ENCODE measurements at places on chromosomes 5 and 9.
A peak's percentile ranks its signal among the peaks of the same experiment; 100 is the strongest.

GRCh38 chr5:501831-502184, 22.4 kb downstream of the SLC9A3 start:
- DNase-seq, result no peak

GRCh38 chr5:114658194-114658593, 296.3 kb downstream of the KCNN2 start:
- no peak for DNase-seq

GRCh38 chr5:143373076-143373475, 30.4 kb downstream of the NR3C1 start:
- no peak for DNase-seq

GRCh38 chr5:27594141-27594540, 555.8 kb upstream of the CDH9 start:
- no peak for DNase-seq

DNA sequence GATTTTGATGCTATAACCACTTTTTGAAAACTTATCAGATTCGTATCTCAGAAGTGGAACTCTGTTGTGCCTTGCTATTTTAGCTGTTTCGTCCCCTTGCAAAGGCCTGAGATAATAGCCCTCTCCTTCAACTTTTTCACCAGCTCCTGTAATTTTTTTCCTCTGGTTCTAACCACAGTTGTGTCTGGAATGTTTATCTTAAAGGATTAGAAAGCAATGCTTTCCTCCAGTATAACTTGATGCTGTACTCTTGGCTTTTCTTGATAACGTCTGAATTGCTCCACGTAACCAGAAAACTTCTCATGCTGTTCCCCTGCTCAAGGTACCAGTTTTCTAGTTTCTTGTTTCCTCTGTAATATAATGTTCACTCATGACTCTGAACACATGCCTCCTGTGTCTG, 209.4 kb downstream of the DTWD2 start:
- no peak for DNase-seq

- no peak for DNase-seq
Measured at GRCh38 chr9:95413793-95414192, 96.3 kb upstream of the FANCC start.

DNA sequence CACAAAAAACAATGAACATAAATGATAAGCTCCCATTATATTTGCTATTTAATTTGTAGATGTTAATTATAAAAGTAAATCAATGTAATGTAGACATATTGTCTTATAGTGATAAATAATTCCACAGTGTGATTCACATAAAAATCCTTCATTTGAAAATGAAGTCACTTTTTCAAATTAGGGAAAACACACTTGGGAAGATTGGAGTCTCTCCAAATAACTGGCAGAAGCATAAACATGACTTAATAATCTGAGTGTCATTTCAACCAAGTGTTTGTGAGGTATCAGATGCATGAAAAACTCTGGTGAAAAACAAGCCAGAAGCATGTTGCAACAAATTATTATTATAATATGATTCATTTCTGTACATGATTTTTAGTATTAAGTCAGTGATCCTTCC, 102.2 kb downstream of the CETN3 start:
- no peak for DNase-seq

DNA sequence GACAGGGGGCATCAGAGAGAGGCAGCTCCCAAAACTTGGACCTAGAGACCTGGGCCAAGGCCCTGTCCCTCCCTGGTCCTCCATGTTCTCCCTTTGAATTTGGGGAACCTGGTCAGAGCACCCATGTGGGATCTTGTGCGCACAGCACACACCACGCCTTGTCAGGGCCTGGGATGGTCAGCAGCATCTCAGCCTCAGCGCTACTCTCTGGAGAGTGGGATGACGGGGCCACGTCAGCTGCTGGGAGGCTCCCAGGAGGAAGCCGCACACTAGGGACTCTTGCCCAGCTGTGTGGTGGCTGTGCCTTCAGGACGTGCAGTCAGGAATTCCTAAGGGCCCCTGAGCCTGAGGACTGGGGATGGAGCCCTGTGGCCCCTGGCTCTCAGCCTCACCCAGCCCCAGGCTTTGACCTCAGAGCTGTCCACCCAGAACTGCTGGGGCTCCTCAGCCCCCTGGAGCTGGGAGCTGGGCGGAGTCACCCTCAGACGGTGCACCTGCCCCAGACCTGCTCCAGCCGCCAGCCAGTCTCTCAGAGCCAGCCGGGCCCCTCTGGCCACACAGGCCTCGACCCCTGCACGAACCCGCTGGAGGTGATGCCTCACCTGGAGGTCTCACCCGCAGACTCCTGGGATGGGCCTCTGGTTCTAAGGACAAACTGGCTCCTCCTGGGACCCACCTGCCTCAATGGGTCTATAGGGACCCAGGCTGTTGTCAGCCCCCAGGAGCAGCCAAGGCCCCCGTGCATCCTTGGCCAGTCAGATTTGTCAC, 38.3 kb upstream of the EGFL7 start:
- DNase-seq, result no peak

DNA sequence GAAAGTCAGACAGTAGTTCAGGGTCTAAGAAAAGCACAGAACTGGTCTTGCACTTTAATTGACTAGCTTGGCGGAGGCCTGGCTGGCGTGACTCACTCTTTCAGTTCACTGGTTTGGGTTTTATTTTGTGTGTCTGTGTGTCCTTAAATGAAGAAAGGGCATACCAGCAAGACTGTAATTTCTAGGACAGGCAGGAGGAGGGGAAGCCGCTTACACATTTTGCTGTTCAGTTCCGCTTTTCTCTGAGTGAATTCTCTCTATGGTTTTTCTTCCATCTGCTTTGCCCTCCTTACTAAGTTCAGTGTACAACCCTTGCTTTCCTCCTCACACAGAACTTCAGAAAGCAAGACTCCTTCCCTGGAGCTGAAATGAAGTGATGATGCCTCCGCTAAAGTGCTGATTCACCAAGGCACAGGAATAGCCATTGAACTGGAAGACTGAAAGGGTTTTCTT, 150.8 kb downstream of the MEF2C start:
- no peak for DNase-seq

DNA sequence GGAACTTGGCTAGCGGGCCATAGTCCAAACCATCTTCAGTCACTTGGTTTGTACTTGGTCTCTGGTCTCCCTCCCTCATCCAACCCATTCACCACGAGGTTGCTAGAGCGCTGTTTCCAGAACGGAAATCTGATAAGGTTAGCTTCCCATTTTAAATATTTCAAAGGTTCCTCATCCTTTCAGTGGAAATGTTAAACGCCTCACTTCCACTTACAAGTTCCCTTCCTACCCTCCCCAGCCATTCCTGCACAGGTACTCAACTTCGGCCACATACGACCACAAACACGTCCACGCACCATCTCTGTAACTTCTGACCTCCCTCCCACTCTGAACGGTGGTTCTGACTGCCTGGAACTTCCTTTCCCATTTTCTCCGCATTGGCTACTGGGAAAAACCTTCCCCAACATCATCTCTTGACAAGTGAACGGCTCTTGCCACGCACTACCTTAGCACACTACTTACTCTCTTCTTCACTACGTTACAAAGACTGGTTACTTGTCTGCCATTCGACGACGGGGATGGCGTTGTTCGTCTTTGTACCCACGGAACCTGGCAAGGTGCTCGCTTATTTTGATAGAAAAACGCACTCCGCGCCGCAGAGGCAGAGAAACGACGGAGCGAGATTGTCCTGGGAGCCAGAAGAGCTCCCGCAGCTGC, 629 bp downstream of the CCNH start:
- DNase-seq, result peak; percentile 0

DNA sequence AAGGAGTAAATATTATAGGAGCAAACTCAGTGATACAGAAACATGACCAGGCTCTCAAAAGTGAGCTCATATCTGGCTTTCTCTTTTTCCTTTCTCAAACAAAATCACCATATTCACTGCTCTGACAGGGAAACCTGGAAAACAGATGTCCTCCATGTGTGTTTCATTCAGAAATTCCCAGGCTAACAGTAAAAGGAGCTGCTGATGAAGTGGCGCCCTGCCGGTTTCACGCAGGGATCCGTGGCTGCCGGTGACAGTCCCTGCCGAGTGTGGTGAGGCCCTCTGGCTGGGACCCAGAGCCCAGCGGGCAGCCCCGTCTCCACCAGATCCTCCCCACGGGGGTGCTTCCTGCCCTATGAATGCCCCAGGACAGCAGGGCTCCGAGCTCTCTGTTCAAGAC, 208.1 kb downstream of the GNA14 start:
- DNase-seq, result no peak

GRCh38 chr9:135440620-135441019, 39.0 kb upstream of the PPP1R26 start:
- DNase-seq, result no peak

DNA sequence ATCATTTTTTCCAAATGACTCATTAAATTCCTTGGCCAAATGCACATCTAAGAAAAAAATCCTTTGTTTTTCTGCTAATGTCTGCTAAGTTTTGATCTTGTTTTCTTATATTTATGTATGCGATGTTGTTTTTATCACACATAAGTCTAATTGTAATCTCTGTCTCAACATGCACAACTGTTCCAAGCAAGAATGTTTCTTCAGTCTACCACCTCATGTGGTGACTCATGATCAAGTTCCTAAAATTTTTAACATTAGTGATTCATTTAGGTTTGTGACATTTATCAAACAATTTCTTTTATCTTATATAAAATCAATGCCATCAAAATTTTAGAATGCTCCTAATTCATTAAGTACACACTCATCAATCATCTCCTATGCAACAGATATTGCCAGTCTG, 763.9 kb upstream of the FAM174A start:
- no peak for DNase-seq

DNA sequence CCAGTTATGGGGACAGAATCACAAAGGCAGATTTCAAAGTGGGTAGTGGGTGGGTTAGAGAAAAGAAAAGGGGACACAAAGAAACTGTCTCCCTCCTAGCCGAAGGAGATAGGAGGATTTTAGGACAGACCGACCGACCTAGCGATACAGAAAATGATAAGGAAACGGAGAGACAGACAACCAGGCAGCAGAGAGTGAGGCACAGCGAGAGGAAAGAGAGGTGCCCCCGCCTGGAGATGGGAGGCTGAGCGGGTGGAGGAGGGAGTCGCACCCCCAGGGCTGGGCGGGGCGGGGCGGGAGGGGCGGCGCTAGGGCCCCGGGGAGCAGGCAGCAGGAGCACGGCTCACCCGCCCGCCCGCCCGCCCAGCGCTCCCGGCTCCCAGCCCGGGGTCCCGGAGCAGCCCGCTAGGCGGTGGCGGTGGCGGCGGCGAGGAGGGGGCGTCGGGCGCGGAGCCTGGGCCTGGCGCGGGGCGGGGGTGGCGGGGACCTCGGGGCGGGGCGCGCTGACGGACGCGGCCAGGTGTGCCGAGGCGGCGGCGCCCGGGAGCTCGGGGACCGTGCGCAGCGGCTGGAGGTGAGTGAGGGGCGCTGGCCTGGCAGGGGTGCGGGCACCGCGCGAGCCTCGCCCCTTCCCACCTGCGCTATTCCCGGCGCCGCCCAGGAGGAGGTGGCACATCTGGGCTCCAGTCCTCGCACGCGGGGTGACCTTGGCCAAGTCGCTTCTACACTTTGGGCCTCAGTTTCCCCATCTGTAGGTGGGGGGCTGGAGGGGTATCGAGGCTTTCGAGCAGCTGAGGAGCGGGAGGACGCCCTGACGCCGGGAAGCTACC, 15.9 kb upstream of the SYNPO start:
- DNase-seq, result no peak

- DNase-seq, result no peak
Measured at GRCh38 chr9:114001794-114002261, 76.3 kb downstream of the AMBP start.

- no peak for DNase-seq
Measured at GRCh38 chr5:109454731-109455505, 45.1 kb upstream of the PJA2 start.

DNA sequence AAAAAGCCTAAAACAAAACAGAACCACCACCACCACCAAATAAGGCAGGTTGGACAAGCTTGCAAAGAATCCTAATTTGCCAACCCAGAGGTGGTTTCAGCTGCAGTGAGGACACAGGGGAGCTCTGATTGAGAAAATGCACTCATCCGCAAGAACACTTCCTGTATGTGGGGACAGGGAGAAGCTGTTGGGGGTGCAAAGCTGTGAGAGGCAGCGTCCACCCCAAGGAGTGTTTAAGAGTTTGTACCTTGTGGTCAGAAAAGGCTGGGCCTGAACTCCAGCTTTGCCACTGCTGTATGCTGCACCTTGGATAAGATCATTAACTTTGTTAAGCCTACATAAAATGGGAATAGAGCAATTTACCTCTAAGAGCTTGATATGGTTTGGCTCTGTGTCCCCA, 511.7 kb downstream of the BNC2 start:
- DNase-seq, result no peak

GRCh38 chr9:126157423-126157822, 169.2 kb upstream of the MVB12B start:
- no peak for DNase-seq

GRCh38 chr5:143362664-143363227, 40.7 kb downstream of the NR3C1 start:
- DNase-seq, result no peak

- no peak for DNase-seq
Measured at GRCh38 chr9:89093201-89093975, 85.2 kb downstream of the SHC3 start.

DNA sequence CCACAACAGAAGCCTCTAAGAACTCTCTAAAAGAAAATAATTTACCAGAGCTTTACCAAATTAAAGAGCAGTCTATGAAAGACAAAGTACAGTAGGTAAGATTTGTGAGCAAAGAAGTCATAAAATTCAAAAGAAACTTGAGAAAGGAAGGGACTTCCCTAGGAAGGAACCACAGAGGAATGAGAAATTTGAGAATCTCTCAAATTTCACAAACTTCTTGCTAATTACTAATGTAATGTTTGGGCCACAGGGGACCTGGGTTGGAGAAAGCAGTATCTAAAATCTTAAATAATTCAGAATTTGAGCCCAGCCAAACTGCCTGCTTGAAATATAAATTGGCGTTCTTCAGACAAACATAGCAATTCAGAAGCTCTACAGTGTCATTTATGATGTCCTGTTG, 225.0 kb upstream of the PRR16 start:
- DNase-seq, result no peak

DNA sequence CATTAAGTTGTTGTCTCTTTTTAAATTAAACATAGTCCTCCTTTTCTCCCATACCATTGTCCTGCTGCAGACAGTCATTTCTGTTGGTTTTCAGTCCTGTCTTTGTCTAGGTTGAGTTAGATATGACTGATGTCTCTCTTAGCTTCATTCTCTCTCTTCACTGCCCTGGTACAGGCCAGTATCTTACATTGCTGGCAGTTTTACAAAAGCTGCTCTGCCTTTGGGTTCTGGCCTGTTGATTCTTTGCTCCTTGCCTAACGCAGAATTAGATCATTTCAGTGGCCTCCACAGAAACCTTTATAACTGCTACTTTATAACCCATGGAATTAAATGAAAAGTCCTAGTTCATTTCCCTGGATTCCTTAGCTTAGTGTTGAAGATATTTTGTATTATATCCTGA, 33.7 kb downstream of the GPR21 start:
- no peak for DNase-seq

- no peak for DNase-seq
Measured at GRCh38 chr5:54329731-54330709, 19.6 kb upstream of the ARL15 start.

DNA sequence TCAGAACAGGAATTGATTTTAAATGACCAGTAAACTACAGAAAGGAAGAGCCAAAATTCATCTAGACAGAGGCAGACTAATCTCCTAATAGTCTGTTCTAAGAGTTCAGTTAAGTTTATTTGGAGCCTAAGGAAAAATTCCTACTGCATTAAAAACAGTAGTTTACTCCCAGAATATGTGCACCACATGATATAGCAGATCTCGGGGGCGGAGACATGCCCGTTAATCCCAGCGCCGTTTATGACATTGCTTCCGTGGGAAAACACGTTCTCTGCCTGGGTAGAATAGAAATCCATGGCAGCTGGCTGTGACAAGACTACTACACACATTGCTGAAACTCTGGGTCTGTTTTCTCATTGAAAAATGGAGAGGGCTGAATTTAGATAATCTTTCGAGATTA, 11.4 kb downstream of the HABP4 start:
- no peak for DNase-seq

- no peak for DNase-seq
Measured at GRCh38 chr9:2120926-2121689, 106.0 kb downstream of the SMARCA2 start.
